ENCODE measurements at places on chromosomes 6 and 20.

DNA sequence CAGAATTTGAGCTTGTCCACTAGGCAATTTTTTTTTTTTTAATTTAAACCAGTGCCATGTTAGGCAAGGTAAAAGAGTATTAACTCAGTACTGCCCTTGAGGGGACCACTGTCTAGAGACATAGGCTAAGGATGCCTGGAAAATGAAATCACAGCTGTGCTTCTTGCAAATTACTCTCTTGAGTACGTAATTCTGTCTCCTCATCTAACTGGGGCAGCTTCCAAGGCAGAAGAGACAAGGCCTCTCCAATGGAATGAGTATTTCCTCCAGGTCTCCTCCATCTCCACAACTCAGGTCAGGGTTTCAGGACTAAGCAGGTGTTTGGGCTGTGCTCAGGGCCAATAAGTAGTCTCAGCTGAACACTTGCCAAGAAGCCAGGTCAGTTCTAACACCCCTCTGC lies 33.8 kb upstream of the MRPS10 start:
- no peak for DNase-seq

- DNase-seq, result no peak
Measured at GRCh38 chr20:47506850-47507249, 5.2 kb downstream of the NCOA3 start.

DNA sequence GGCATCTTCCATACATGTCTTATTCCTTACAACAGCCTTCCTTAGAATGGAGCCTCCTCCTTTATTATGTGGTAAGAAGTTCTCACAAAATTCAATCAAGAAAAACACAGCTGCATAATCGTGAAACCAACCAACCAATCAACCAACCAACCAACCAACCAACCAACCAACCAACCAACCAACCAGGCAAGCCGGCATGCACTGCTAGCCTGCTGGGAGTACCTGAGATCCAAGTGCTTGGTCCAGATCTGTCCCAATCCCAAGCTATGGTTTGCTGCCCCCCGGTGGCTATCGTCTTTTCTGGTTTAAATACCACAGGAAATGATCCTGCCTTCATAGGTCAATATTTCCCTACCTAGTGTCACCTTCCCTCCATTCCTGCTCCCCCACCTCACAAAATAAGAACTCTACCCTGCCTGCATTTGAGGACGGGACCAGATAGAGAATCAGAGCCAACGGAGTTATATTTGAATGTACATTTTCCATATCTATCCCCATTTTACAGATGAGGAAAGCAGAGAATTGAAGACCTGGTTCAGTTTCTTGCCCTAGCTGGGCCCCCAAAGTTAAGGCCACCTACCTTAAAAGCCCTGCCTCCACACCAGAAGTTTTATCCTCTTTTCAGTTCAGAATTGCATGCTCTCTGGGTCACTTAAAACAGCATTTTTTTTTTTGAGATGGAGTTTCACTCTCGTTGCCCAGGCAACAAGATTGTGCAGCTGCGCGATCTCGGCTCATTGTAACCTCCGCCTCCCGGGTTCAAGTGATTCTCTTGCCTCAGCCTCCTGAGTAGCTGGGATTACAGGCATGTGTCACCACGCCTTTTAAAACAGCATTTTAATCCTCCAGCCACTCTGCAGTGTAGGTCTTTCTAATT lies 27.1 kb downstream of the RAB44 start:
- DNase-seq, result no peak

DNA sequence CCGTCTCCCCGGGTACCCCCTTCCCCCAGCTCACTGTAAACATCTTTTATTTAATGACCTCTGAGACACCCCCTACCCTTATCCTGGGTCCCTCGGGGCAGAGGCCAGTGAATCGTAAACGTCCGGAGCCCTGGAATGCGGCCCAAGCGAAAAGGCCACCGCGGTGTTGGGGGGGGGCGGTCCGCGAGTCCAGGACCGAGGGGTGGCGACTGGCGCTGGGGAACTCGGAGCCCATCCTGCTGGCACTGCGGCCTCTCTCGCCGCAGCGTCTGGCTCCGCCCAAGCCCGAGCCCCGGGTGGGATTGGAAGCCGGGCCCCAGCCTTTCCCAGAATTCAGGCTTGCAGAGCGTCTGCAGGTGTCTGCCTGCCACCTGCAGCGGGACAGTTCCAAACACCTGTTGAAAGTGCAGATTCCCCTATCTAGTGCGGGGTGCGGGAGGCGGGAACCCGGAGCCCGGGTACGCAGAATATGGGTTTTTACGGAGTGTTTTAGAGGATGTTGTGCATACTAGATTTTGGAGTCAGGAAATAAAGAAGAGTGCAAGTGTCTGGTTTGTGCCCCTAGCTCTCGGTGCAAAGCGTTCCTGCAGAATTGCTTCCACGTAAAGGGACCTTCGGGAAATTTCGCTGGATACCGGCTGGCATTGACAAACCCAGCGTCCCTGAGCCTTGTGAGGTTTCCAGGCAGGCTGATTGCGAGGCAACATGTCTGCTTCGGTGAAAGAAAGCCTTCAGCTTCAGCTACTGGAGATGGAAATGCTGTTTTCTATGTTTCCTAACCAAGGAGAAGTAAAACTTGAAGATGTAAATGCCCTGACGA lies 800 bp downstream of the RWDD2A start:
- DNase-seq, result no peak

DNA sequence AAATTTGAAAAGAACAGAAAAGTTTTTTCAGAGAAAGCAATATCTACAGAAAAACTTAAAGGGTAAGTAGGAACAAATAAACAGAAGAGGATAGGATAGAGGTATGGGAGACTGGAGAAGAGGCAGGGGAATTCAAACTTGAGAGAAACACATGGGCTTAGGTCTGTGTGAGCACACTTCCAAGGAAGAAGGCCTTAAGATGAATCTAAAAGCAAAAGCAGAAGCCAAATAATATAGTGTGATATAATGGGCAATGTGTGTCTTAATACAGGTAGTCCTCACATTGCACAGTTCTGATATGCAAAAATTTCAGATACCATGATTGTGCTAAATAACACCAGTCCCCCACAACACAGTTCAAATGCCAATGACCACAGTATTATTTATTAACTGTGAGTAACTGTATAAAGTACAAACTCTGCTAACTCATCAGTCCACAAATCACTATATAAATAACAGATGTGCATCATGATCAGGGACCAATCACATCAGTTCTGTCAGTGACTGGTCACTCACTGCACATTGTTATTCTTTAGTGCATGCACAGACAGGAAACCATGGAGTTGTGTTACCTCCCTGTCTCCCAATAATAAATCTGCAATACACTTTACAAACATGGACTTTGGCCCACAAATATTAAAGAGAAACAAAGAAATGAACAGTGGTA lies 18.6 kb downstream of the SNX14 start:
- no peak for DNase-seq

- peak; percentile 80 for DNase-seq
Measured at GRCh38 chr6:95143408-95144180, 433.7 kb upstream of the MANEA start.

All from retinal pigment epithelial cell (primary cell).